ENCODE measurements at places on chromosomes 7 and 10.

DNA sequence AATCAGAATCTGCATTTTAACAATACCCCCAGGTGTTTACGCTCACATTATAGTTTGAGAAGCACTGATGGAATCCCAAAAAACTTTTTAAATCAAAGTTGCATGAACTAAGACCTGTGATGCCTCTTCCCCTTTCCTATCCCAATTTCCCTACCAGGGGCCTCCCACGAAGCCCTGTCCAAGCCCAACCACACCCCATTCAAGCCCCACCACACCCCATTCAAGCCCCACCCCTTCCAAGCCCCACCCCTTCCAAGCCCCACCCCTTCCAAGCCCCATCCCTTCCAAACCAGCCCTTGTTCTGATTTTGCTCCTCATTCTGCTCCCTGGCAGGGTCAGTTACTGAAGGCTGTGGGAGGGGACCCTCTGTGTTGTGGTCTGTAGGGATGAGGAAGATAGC lies 9.8 kb upstream of the AQP1 start:
- ATAC-seq, result no peak

DNA sequence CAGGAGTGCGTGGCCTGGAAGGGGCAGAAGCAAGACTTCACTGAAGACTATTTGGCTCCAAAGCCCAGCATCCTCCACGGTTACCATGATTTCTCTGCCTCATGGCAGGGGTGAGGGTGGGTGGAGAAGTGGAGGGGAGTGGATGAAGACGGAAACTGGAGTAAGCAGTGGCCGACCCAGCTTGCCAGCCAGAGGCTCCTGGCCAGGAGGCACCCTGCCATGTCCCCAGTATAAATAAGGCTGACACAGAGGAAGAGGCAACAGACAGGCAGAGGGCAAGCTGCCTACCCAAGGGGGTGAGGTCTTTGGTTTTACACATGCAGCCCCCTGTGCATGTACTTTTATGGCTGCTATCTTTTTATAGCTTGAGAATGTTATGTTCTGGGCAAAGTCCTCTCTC lies 102.6 kb upstream of the TBX20 start:
- no peak for ATAC-seq

GRCh38 chr7:24135003-24135817 lies 148.8 kb upstream of the NPY start:
- ATAC-seq, result no peak

DNA sequence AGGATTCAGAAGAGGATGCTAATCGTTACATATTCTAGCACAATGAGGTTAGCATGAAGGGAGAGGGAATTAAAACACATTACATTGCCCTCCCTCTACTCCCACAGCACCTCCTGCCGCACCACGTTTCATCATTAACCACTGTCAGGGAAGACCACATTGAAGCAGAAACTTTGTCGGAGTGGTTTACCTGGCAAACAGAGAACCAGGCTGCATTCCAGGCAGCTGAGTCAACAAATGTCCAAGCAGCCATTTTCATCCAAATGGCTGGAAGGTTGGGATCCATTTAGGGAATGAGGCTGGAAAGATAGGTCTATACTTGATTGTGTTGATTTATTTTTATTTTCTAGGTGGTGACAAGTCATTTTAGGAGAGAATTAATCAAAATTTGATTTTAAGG lies 273.6 kb downstream of the DYNC1I1 start:
- no peak for ATAC-seq

DNA sequence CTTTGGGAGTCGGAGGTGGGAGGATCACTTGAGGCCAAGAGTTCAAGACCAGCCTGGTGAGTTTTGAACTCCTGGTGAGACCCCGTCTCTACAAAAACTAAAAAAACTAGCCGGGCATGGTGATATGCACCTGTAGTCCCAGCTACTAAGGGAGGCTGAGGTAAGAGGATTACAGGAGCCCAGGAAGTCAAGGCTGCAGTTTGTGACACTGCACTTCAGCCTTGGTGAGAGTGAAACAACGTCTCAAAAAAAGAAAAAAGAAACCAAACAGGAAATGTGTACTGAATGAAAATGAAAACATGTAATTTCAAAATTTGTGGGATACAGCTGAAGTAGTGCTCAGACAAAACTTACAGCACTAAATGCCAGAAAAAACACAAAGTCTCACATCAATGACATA lies 7.6 kb downstream of the ARHGAP12 start:
- no peak for ATAC-seq

DNA sequence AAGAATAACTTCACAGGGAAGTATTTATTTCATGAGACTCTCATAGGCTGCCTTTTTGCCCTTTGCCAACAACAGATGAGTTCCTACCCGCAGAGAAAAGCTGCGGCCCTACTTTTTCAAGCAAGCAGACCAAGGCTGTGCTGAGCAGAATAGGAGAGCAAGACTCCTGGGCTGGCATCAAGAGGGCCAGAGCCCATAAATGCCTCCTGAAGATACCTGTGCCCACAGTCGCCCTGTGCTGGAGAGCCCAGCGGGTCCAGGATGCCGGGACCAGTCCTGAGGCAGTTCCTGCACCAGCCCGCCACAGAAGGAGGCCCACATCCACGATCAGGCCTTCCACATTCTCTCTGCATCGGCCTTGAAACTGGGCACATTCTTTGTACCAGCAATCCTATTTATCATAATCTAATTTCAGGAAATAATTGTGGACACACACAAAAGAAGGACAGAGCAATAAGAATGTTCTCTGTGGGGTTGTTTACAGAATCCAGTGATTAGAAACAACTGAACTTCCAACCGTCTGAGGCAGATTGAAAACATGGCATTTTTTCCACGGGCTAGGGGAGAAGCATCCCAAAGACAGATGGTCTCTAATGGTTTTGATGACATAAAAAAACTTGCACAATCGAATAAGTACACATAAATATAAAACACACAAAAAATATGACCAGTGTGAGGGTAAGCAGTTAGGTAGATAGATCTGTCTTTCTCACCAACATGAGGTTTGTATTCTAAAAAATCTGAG lies 95.6 kb downstream of the CPXM2 start:
- ATAC-seq, result no peak

GRCh38 chr7:17940951-17941431 lies 697 bp upstream of the SNX13 start:
- peak; percentile 1 for ATAC-seq

DNA sequence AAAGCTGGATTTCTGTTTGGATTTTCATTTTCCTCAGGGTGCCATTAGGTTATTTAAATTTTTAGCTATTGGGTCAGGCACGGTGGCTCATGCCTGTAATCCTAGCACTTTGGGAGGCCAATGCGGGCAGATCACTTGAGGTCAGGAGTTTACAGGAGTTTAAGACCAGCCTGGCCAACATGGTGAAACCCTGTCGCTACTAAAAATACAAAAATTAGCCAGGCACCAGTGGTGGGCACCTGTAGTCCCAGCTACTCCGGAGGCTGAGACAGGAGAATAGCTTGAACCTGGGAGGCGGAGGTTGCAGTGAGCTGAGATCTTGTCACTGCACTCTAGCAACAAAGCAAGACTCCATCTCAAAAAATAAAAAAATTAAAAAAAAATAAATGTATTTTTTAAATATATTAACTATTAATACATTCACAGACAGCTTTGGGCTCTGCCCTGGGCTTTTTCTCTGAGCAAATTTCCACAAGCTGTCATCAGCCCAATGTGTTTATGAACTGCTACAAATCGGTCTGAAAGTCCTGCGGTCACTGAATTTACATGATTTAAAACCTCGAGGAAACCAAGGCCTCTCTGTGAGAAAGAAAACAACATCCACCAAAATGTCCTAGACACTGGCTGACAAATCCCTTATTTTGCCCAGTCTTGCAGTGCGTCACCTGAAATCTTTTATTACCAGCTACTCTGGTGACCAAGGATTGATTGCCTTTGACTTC lies 19.2 kb upstream of the PLEKHS1 start:
- no peak for ATAC-seq

DNA sequence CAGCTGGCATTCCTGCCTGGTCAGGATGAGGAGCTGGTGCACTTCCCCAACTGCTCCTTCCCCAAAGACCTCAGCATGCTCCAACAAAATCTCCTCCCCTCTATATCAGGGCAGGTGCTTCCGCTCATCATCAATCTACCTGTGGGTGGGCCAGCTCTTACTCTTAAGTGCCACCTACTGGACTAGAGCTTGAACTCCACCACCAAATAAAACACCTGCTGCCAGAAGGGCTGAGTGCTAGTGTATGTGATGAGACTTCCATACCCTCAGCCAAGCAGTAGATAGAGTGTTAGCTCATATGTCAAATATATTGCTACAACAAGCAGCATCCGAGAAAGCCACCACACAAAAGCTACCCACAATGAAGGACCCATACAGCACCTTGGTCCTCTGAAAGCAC lies 264.3 kb downstream of the RNLS start:
- no peak for ATAC-seq

GRCh38 chr10:14173706-14174594 lies 156.8 kb downstream of the FRMD4A start:
- ATAC-seq, result peak; percentile 71

DNA sequence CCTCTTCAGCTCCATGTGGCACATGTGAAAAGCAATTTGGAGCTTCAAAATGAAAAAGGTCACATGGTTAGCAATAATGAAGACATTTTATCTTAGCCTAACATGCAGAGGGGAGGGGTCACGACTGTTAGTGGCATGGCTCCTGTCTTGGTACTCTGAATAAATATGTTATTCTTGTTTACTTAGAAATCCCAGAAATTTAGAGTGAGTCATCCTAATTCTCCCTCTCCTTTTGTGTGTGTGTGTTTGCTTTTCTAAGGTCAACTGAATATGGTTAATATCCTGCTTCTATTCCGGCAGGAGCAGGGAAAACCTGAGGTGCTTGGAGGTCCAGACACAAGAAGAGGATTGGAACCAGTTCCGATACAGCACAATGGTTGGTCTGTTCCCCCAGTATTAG lies 17.6 kb downstream of the BCCIP start:
- peak; percentile 37 for ATAC-seq

- ATAC-seq, result no peak
Measured at GRCh38 chr10:1514681-1515080, 222.6 kb downstream of the ADARB2 start.

- no peak for ATAC-seq
Measured at GRCh38 chr7:113207931-113208330, 89.6 kb upstream of the SMIM30 start.

DNA sequence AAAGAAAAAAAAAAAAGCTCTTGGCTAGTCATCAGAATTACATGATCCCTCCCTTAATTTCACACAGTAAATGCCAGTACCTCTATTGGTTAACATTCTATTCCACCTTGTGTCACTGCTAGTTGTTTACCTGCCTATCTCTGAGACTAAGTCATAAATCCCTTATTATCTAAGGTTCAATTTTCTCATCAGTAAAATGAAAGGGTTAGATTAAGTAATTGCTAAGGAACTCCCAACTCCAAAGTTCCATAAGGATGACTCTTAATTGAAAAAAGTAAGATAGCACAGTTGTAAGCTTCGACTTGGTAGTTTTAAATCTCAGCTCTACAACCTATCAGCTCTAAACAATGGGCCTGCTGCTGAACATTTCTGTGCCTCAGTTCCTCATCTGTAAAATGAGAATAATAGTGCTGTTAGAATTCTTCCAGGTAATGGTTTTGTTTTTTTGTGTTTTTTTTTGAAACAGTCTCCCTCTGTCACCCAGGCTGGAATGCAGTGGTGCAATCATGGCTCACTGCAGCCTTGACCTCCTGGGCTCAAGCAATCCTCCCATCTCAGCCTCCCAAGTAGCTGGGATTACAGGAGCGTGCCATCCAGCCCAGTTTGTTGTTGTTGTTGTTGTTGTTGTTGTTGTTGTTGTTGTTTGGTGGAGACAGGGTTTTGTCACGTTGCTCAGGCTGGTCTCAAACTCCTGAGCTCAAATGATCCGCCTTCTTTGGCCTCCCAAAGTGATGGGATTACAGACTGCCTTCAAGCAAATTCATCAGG lies 35.6 kb downstream of the SRPK2 start:
- no peak for ATAC-seq

DNA sequence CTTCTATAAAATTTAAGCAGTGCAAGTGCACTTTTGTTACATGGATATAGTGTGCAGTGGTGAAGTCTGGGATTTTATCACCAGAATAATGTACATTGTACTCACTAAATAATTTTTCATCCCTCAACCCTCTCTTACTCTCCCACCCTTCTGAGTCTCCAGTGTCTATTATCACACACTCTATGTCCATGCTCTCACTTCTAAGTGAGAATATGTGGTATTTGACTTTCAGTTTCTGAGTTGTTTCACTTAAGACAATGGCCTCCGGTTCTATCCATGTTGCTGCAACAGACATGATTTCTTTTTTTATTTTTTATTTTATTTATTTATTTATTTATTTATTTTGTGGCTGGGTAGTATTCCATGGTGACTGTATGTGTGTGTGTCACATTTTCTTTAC lies 855.9 kb upstream of the PHF14 start:
- ATAC-seq, result no peak

DNA sequence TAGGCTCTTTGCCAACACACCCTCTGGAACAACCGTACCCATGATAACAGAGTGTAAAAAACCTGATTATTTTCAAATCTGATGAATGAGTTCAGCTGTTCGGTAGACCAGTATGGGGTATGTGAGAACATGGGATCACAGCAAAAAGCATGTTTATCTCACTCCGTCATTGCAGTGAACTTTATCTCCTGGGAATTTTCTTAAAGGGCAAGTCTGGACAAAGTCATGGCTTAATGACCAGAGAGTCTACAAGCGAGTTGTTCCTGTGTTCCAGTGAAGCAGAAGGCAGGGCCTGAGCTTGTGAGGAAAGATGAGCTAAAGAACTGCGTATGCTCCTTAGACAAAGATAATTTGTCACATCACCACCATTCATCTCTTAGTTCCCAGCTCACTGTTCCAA lies 219.7 kb downstream of the TRIL start:
- ATAC-seq, result no peak

GRCh38 chr10:1063232-1063865 lies 7.2 kb downstream of the WDR37 start:
- ATAC-seq, result no peak

DNA sequence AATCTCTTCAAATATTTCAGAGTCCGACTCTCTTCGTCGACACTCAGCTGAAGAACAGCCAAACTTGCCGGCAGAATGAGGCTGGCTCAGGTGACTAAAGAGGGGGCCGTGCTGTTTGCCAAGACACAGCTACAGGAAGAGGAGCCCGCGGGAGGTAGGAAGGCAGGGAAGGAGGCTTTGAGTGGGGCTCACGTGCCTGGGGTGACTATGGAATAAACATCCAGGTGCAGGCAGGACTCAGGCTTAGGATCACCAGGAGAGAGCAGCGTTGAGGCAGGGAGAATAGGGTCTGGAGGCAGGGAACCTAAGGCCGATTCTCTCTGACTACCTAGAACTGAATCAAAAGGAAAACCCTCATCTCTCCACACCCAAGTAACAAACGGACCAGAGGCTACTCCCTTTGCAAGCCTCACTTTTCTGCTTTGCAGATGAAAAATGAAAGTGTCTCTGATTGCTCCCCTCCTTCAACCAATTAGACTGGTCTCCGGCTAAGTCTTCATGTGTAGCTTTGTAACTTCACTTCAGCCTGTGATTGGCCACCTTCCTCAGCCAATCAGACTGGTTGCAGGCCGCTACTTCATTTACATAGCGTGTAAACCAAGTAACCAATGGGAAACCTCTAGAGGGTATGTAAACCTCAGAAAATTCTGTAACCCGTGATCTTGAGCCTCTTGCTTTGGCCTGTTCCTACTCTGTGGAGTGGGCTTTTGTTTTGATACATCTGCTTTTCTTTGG lies 19.7 kb upstream of the BNIP3 start:
- ATAC-seq, result no peak

- peak; percentile 31 for ATAC-seq
Measured at GRCh38 chr10:131650771-131651673, 249.8 kb upstream of the PPP2R2D start.

- ATAC-seq, result no peak
Measured at GRCh38 chr7:28830846-28831245, 127.3 kb downstream of the TRIL start.
